ENCODE measurements at places on chromosomes 2 and 18.
A peak's percentile ranks its signal among the peaks of the same experiment; 100 is the strongest.

DNA sequence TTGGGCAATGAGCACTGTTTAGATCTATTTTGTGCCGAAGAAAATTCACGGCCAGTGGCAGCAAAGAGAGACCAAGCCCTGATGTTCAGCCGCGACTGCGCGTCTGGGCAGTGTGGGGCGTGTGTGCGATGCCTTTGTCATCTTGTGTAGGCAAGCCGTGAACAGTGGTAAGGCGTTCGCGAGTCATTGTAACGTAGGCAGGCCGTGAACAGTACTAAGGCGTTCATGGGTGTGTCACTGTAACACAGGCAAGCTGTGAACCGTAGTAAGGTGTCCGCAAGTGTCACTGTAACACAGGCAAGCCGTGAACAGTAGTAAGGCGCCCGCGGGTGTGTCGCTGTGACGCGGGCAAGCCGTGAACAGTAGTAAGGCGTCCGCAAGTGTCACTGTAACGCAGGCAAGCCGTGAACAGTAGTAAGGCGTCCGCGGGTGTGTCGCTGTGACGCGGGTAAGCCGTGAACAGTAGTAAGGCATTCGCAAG, 99.9 kb downstream of the NFATC1 start:
- peak; percentile 24 for DNase-seq

GRCh38 chr2:163593982-163594381, 141.8 kb downstream of the FIGN start:
- no peak for DNase-seq

DNA sequence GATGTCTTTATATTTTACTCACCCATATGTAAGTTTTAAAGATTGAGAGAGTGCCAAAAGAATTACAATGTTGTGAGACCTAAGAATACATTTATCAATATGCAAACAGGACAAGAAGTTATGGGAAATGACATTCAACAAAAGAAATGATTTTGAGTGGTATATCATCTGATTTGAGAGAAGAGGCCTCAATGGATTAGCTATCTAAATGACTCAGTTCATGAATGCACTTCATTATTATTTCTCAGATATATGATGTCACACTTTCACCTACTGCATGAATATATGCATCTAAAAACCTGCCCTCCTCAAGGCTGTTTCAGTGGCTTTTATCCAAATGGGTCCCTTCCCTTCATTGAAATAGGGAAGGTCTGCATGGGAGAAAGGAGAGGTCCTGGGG, 128.3 kb upstream of the LYPD1 start:
- DNase-seq: no peak

- DNase-seq: no peak
Observed at GRCh38 chr2:74725287-74725686, 71.2 kb downstream of the SEMA4F start.

DNA sequence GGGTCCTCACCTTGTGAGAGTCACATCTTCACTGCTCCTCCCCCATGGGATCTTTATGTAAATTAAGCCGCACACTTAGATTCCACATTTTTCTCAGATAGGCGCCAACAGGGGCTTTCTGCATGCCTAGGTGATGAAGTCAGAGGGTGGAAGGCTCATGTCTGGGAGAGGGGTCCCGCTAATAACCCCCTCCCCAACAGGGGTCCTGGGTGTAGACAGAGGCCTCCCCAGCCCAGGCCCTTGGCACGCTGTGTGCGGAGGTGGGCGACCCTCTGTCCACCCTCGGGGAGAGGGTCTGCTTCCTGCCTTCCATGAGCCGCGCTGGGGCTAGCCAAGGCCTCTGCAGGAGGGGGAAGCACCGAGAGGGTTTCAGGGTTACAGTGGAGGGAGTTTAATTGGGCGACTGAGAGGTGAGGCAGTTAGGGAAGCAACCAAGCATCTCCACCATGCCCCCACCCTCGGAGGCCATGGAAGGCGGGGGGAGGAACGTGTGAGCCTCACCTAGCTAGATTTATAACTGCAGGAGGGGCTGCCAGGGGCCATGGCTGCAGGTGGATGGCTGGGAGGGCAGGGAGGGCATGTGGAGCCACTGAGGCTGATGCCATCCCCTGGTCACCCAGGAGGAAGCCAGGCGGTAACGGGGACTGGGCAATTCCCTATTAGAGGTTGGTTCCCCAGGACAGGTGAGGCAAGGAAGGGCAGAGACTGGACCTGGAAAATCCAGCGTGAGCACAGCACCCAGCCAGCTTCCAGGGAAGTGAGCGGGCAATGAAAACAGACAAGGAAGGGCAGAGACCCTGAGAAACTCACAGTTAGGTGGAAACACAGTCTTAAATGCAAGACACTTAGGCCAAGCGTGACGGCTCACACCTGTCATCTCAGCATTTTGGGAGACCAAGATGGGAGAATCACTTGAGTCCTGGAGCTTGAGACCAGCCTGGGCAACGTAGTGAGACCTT, 7.7 kb upstream of the PXDN start:
- no peak for DNase-seq

GRCh38 chr2:37318401-37318800, 6.2 kb downstream of the PRKD3 start:
- DNase-seq: no peak

- DNase-seq: no peak
Observed at GRCh38 chr18:80104364-80104779, 4.7 kb upstream of the ADNP2 start.

- DNase-seq: no peak
Observed at GRCh38 chr2:158291544-158292180, 164.9 kb downstream of the CCDC148 start.

All from left colon (tissue), 2 donors.